Heart left ventricle (tissue), 16 donors: ENCODE measurements at places on chromosomes 12 and 14. TPM values are rescaled to one million over a fixed set of nuclear protein-coding genes. Genes with fewer than 3 reads are reported as not detected.

Gene ACACB
- 29.9 TPM for polyA plus RNA-seq

Gene ADAM21
- 0.40 TPM for polyA plus RNA-seq

Gene DTX1
- 1.2 TPM for polyA plus RNA-seq

Gene NELL2
- polyA plus RNA-seq, result not detected

Gene CLEC2A
- polyA plus RNA-seq, result not detected

Gene KCNH5
- polyA plus RNA-seq, result not detected
